ENCODE measurements at places on chromosomes 7 and 10.
A peak's percentile ranks its signal among the peaks of the same experiment; 100 is the strongest.

DNA sequence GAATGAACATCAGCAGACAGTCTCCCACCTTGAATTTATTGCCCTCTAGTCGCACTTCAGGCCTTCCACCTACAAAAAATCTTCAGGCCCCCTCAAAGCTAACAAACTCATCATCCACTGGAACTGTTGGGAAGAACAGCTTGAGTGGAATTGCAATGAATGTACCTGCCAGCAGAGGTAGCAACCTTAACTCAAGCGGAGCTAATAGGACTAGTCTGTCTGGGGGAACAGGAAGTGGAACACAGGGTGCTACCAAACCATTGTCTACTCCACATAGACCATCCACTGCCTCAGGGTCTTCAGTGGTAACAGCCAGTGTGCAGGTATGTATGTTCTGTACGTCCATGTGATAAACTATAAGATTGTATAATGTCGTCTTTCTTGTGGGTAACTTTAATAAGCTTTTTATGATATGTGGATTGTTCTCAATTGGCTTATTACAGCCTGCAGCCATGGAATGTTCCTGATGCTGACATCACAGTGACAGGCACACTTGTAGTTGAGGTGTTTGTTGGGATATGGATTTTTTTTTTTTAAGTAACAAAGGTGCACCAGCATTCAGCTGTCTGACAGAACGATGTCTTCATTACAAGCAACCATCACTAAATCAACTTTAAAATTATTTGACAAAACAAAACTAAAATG lies 53.3 kb downstream of the UBN2 start:
- DNase-seq = no peak

- DNase-seq = peak; percentile 12
Measured at GRCh38 chr7:97064972-97065587, 40.4 kb upstream of the DLX5 start.

- no peak for DNase-seq
Measured at GRCh38 chr10:15313047-15313446, 58.0 kb downstream of the FAM171A1 start.

- no peak for DNase-seq
Measured at GRCh38 chr10:124708922-124709520, 35.2 kb downstream of the FAM53B start.

GRCh38 chr7:7349156-7349555 lies 166.8 kb downstream of the C1GALT1 start:
- no peak for DNase-seq

- DNase-seq = no peak
Measured at GRCh38 chr10:90504172-90504571, 353.7 kb downstream of the HTR7 start.

GRCh38 chr7:26105236-26105635 lies 46.8 kb upstream of the NFE2L3 start:
- no peak for DNase-seq

DNA sequence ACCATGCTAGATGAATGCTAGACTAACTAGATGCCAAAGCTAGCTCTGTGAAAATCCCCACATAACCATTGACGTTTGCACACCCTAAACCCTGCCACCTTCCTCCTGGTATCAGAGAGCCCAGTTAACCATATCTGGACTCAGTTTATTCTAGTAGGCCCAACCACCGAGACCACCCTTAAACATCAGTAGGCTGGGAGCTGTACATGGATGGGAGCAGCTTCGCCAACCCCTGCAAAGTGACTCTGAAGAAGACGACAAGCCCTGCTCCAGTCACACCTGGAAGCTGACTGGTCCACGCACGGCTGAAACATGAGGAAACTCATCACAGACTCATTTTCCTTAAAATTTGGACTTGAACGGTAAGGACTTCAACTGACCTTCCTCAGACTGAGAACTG lies 4.4 kb upstream of the CYREN start:
- DNase-seq = no peak

DNA sequence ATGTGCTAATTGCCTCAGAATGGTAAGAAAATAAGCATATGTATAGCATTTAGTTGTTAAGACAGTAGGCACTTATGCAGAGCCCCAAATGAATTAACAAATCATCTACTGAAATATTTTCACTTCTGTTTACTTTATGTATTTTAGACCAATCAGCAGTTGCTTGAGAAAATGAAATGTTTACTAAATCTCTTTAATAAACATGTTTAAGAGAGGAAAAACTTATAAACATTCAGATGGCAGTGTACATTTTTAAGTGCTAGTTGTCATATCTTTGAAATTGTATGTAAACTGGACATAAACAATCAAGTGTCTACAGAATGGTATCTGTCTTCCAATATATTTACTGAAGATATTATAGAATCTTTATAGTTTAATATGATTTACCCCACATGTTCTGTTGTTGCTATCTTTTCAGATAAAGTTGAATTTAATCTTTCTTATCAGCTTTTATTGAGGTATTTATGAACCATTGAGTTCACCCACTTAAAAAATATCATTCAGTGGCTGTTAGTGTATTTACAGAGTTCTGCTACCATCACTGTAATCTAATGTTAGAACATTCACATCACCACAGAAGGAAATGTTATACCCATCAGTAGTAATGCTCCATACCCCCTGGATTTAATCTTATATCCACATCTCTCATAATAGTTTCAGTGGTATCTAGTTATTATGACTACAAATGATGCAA lies 264.3 kb downstream of the ADK start:
- DNase-seq = no peak

DNA sequence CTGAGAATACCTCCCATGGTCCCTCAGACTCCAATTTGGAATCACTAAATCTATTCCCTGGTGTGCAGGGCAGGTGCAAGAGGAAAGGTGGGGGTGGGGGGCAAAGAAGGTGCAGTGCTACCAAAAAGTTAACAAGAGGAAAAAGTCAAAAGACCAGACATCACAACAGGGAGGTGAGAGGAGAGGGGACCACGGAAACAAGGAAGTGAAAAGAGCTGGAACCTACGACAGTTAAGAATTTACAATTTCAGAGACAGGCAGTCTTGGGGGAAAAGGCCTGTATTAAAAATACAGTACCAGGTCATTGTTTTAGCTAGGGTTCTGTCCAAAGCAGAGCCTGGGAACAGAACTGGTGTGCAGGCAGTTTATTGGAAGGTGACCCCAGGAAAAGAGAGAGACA lies 14.6 kb downstream of the ITGB1 start:
- no peak for DNase-seq

DNA sequence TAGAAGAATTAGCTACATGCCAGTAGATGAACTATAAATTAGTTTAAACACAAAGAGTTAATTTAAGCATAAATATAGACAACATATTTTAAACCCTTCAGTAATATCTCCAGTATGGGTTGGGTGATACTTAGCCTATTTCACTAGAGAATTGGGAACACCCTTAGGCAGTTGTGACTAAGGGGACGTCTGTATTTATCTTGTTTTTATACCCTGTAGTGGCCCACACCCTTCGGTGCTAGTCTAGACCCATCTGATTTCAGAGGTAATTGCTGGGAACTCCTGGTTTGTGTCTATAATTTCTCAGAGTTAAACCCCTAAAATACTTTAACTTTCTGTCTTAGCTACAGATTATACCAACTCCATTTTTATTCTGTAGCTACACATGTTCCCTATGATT lies 11.5 kb upstream of the STEAP4 start:
- DNase-seq = no peak

- no peak for DNase-seq
Measured at GRCh38 chr10:52619052-52619451, 153.5 kb downstream of the MBL2 start.

GRCh38 chr7:13998866-13999265 lies 9.4 kb upstream of the ETV1 start:
- no peak for DNase-seq

DNA sequence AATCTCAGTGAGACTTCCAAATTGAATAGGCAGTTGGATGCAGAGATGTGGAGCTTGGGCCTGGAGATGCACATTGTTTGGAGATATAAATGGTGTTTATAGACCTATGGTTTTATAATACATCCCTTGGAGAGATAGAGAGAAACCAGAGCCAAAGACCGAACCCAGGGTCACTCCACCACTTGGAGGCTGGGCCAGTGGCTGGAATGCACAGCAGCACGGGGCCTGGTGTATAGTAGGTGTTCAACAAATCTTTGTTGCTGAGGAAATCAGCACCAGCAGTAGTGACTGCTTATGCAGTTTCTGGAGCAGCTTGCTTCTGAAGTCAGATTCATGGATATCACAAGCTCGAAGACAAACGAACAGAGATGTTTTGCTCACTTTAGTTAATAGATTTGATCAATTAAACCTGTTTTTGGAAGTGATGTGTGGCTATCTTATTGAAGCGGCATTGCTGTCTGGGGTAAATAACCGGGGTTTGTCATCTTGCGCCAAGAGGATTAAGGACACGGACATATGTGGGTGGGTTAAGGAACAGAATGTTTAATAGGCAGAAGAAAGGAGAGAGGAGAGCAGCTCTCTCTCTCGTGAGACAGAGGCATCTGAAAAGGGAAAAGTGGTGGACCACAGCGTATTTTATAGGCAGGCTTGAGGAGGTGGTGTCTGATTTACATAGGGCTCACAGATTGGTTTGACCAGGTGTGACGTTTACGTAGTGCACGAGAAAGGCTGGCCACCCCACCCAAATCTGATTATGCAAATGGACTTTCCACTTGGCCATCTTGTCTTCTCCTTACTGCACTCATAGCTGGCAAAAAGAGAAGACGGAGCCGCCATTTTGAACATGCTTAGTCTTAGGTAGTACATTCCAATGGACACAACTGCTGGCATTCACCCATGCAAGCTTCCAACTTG lies 11.1 kb downstream of the RBP4 start:
- no peak for DNase-seq

- DNase-seq = no peak
Measured at GRCh38 chr10:14405076-14406065, 74.6 kb upstream of the FRMD4A start.

GRCh38 chr10:12241810-12242529 lies 46.0 kb downstream of the CDC123 start:
- no peak for DNase-seq

DNA sequence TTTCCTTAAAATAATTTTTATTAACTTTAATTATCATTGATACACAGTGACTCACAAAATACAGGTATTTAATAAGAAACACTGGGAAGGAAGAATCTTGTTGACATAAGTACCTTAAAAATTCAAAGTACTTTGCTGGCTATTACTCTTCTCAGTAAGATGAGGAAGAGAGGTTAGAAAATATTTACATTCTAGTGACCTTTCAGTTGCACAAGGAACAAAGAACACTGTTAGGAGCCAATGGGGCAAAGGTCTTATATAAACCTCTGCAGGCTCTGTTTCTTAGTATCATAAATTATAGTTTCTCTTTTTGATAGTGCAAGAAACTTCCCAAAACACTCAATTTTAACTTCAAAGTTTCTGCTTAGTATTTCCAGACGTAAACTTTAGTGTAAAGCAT lies 4.8 kb upstream of the TAX1BP1 start:
- DNase-seq = no peak

DNA sequence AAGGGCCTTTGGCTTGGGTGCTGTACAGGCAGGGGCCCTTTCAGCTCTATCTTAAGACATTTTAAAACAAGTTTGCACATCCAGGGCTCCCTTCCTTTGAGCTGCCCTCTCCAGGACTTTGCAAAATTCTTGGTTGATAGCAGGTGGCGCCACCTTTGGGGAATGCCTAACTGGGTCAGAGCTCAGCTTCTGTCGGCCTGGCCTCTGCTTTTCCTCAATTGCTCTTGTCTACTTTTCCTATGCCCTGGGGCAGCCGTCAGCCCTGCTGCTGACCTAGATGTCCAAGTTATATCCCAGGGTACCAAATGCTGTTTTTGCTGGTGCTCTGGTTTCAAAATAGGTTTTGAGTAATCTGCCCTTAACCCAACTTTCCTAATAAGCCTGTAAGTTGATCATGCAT lies 65.8 kb downstream of the APBB1IP start:
- DNase-seq = no peak

DNA sequence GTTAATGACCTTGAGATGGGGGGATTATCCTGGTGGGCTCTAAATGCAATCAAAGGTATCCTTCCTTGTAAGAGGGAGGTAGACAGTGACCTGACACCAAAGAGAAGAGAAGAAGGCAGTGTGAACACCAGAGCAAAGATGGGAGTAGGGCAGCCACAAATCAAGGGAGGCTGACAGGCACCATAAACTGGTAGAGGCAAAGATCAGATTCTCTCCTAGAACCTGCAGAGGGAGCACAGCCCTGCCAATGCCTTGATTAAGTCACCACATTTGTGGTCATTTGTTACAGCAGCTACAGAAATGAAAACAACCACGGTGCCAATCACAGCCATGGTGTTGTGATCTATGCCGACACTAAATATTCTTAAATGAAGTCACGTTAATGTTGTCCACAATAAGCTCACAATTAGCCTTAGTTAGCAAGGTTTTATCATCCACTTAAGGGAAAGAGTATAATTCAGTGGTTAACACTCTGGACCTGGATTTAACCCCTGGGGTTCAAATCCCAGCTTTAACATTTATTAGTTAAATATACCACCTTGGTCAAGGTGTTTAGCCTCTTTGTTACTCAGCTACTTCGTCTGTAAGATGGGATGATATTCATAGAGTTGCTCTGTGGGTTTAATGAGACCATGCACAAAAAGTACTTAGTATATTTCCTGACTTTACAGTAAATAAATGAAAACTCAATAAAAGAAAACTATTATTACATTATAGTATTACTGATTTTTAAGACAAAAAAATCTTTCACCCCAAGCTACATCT lies 70.8 kb downstream of the SGMS1 start:
- peak; percentile 10 for DNase-seq
